ENCODE measurements at places on chromosomes 6 and 20. TPM values are rescaled to one million over a fixed set of nuclear protein-coding genes. Genes with fewer than 3 reads are reported as not detected.

JAG1 gene
- total RNA-seq, result 75.8 TPM

WFDC5 gene
- not detected for total RNA-seq

- DNase-seq, result no peak
Observed at GRCh38 chr6:33093855-33094254, 18.1 kb downstream of the HLA-DPB1 start.

MARCKS gene
- total RNA-seq, result 24.0 TPM

- DNase-seq, result no peak
Observed at GRCh38 chr6:5012519-5012918, 8.7 kb upstream of the RPP40 start.

GRCh38 chr6:133817460-133818047 is 71.4 kb upstream of the TCF21 start:
- no peak for DNase-seq

DNA sequence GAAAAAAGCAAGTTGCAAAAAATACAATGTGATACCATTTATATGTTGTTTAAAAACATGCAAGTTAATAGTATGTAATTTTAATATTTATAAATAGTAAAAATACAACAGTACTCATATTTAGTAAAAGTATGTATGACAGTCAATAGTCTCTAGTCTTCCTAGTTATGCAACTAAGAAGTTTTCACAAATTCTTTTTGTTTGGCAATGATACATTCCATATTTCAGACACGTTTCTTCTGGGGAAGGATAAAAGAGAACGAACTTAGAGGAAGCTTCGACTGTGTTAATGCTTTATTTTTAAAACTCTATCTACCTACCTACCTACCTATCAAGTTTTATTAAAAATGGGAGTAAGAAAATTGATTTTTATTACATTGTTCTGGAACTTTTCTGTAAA is 77.7 kb downstream of the UBE3D start:
- DNase-seq, result no peak

DNA sequence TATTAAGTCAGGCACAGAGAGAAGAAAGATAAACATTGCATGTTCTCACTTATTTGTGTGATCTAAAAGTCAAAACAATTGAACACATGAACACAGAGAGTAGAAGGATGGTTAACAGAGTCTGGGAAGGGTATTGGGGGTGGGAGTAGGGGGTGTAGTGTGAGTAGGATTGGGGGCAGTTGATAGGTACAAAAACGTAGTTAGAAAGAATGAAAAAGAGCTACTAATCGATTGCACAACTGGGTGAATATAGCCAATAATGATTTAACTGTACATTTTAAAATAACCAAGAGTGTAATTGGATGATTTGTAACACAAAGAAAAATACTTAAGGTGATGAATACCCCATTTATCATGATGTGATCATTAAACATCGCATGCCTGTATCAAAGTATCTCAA is 333.3 kb downstream of the HAO1 start:
- DNase-seq, result no peak

LST1 gene
- total RNA-seq, result 20.5 TPM

CD24 gene
- total RNA-seq, result 0.84 TPM

GRCh38 chr6:30790724-30791383 is 46.5 kb upstream of the IER3 start:
- DNase-seq, result no peak

DNA sequence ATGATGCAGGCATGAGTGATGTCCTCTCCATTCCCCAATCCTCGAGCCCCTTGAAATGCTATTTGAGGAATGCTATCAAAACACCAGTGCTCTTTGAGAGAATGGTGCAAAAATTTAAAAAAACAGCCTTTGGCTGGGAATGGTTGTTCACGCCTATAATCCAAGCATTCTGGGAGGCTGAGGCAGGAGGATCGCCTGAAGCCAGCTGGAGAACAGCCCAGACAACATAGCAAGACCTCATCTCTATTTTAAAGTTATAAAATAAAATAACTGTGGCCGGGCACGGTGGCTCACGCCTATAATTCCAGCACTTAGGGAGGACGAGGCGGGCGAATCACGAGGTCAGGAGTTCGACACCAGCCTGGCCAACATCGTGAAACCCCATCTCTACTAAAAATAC is 4.2 kb upstream of the VARS1 start:
- DNase-seq, result no peak

- DNase-seq, result no peak
Observed at GRCh38 chr20:22339946-22340345, 244.4 kb downstream of the FOXA2 start.

- DNase-seq, result no peak
Observed at GRCh38 chr6:30007132-30007764, 53.8 kb upstream of the POLR1H start.

GRCh38 chr6:158009935-158010585 is 28.4 kb downstream of the SYNJ2 start:
- no peak for DNase-seq

DNA sequence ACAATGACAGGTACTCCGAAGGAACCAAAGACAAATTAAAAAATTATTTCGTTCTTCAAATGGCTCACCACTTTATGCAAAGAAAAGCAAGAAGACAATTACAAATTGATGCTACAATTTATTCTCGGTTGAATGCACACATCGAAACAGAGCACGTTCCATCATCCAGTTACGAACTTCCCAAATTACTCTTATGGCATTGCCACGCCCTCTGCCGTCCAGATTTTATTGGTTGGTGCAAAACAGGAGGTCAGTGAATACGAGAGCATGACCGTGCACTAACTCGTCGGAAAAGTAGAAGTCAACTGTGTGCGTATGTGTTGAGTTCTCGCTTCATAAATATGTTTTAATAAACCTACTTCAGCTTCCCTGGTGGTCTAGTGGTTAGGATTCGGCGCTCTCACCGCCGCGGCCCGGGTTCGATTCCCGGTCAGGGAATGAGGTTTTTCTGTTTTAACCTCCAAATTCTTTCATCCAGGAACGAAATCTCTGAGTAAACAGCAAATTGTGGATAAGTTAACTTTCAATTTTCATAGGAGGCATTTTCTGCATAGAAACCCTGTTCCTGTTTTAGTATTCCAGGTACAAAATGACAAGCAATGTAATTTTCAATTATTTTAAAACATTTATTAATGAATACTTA is 23.2 kb downstream of the ZNF311 start:
- peak; percentile 67 for DNase-seq

JPH2 gene
- 6.9 TPM for total RNA-seq

GRCh38 chr20:3998998-3999397 is 16.4 kb downstream of the RNF24 start:
- DNase-seq, result no peak

TBXT gene
- total RNA-seq, result not detected

DNA sequence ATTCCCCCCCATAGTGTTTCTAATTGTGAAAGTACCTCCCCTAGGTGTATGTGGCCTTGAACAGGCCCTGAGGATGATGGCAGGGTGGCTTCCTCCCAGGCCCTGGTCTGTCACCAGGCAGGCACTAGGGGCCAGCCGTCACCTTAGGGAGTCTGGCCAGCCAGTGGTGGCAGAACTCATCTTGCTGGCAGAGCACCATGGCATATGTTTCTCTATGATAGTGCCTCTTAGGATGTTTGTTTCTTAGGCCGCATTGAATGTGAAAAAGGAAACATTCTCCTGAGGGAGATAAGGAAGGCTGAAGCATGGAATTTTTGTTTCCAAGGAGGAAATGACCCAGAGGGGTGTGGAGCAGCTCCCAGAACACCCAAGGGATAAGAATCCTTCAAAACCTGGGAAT is 45.2 kb upstream of the KLHL31 start:
- DNase-seq, result no peak

HLA-DOB gene
- not detected for total RNA-seq

GRCh38 chr6:113881478-113881980 is 24.4 kb downstream of the MARCKS start:
- DNase-seq, result no peak

- peak; percentile 37 for DNase-seq
Observed at GRCh38 chr6:28399350-28400121, at the start of gene ZSCAN12. Gene ZSCAN12 (minus strand): TSS chr6:28399747. CDS start chr6:28398405, 1,342 bp downstream.

- DNase-seq, result no peak
Observed at GRCh38 chr6:18561037-18561750, 174.0 kb downstream of the RNF144B start.

GRCh38 chr6:81751388-81752083 is 945 bp downstream of the TENT5A start:
- no peak for DNase-seq

DNA sequence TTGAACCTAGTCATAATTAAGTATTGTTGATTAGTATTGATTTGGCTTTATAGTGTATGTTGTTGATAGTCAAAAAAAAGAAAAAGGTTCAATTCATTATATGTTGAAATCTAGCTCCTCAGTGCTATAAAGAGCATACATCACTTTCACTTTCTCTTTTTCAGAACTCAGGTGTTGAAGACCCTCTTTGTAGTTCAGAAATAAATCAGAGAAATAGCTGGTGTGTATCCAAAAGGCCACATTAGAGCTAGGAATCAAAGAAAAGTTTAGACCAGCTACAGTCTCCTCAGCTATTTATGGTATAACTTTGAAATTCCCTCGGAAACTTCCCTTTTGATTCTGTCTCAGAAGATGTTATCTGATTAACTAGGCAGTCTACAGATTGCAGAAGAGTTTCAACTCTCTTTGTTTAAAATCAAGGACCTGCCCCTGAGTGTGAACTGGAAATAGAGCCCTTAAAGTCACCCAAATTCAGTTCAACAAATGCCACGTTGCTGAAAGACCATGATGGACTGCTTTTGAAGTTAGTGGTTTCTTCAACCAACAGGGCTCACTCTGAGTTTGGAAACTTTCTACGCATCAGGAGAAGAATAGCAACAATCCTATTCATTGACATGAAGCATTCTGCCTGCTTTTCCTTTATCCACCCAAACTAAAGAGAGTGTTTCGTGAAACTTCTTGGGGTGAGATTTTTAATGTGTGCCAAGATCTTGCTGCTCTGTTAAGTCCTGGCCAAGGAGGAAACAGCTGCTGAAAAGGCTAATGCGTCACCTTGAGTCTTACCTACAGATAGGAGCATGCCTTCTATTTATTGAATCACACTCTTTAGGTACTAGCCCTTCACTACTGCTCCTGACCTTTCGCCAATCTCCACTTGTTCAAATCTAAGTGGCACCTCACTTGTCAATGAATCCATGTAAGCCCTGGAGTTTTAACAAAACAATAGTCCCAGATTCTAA is 111.7 kb downstream of the TNFRSF21 start:
- DNase-seq, result no peak

- DNase-seq, result no peak
Observed at GRCh38 chr6:106787327-106788196, 158.2 kb downstream of the QRSL1 start.

DNA sequence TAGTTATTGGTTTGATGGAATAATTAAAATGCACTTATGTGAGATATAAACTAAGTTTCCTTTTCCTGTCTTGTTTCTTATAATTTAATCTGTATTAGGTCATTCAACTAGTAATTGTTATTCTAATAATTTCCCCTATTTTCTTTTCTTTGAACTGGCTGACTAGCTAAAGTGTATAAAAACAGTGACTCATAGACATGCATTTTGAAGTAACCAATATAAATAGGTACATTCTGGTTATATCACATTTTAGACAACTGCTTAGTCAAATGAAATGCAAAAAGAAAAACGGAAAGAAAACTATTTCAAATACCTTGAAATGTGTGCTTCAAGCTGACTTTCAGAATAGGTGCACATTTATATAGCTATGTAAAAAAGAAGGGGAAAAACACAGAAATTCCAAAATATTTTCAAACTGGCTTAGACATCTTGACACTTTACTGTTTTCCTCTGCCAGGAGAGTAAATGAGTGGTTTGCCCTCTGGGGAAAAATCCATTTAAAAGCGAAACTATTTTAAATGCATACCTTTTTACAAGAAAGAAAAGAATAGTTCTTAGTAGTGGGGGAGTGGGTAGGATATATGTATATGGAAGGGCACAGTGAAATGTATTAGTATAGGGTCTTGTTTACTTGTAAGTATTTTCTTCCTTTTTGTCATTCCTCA is 28.3 kb downstream of the KCNQ5 start:
- DNase-seq, result no peak

OR2H1 gene
- not detected for total RNA-seq

PI3 gene
- total RNA-seq, result 6.7 TPM

Measured in omental fat pad (tissue), 4 donors.